Activated CD8-positive, alpha-beta memory T cell treated with anti-CD3 and anti-CD28 coated beads, Interleukin-2, amount 10 ng/mL, durations not matched to agents 7 days and 5 days (primary cell): ENCODE measurements at places on chromosomes 16 and 17. TPM values are rescaled to one million over a fixed set of nuclear protein-coding genes. Genes with fewer than 3 reads are reported as not detected.

The ABCA8 gene
- not detected for total RNA-seq

The TNFRSF13B gene
- total RNA-seq: not detected

The CAPNS2 gene
- total RNA-seq: not detected

The LRRC46 gene
- total RNA-seq: 0.14 TPM

GRCh38 chr16:17509194-17509593 lies 38.4 kb upstream of the XYLT1 start:
- peaks cover 27% of the 10 kb centered on the region for H3K27me3 ChIP-seq
- H3K4me1 ChIP-seq: no peaks in the 10 kb centered on the region
- no peak overlapping the region for H3K27ac ChIP-seq
- no peak overlapping the region for H3K4me3 ChIP-seq
- no peak for DNase-seq

GRCh38 chr17:40702271-40702670 lies 1.3 kb downstream of the KRT24 start:
- no peaks in the 10 kb centered on the region for H3K4me1 ChIP-seq
- H3K27me3 ChIP-seq: peaks cover 46% of the 10 kb centered on the region
- no peaks in the 10 kb centered on the region for H3K36me3 ChIP-seq
- no peak overlapping the region for H3K4me3 ChIP-seq
- no peak overlapping the region for H3K27ac ChIP-seq

DNA sequence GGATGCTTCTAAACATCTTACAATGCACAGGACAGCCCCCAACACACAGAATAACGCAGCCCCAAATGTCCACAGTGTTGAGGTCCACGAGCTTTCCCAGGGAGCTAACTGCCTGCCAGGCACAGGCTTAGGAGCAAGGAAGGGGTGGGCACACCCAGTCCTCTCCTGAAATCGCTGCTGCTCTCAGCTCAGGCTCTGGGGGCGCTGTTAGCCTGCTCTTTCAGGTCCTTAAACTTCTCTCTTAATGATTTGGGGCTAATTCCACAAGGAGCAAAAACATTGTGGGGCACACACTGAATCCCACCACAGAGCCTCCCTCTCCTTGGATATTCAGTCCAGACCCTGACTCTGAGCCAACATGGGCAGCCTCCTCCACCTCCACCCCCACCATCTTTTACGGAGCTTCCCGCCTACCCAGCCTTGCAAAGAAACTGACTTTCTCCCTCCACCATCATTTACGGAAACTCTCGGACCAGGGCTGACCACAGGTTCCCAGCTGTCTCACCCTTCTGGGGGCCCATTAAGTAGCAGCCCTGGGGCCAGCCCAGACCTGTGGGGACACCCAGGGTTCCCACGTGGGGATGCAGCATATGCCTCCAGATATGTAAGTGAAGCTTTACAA lies 1.1 kb downstream of the CD300H start:
- H3K4me3 ChIP-seq: no peak overlapping the region
- H3K27me3 ChIP-seq: peaks cover 43% of the 10 kb centered on the region
- H3K4me1 ChIP-seq: peaks cover 10% of the 10 kb centered on the region

GRCh38 chr16:68999114-68999513 lies 106.3 kb upstream of the HAS3 start:
- DNase-seq: no peak
- H3K36me3 ChIP-seq: peaks cover 33% of the 10 kb centered on the region
- H3K4me3 ChIP-seq: no peak overlapping the region
- H3K27me3 ChIP-seq: no peaks in the 10 kb centered on the region
- H3K27ac ChIP-seq: no peak overlapping the region

DNA sequence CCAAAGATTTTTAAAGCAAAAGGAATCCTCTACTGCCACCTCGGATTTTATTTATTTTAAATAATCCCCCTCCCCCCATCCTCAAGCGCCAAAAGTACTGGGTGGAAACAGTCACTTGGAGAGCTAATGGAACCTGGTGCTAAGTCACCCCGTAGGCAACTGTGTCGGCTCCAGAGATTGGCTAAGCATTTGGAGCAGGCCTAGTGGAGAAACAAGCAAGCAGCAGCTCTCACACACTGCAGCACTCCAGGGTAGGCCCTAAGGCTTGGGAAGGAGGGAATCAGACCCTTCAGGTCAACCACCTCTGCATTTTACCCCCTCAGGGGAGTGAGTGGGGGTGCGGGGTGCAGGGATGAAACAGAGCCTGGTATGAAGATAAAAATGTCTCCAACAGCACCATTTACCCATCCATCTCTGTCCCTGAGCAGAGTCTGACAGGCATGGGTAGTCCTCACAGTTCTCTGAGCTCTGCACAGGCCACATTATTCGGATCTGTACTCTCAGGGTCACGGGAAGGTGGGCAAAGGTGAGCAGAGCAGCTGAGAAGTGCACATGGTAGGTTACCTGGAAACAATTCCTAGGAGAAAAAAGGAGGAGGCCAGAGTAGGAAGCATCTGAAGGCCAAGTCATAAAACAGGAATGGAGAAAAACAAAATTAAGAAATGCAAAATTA lies 27.2 kb upstream of the STAC2 start:
- no peak overlapping the region for H3K27ac ChIP-seq
- H3K27me3 ChIP-seq: no peaks in the 10 kb centered on the region
- DNase-seq: no peak
- H3K4me3 ChIP-seq: no peak overlapping the region
- peaks cover 4% of the 10 kb centered on the region for H3K36me3 ChIP-seq
- H3K4me1 ChIP-seq: no peaks in the 10 kb centered on the region

DNA sequence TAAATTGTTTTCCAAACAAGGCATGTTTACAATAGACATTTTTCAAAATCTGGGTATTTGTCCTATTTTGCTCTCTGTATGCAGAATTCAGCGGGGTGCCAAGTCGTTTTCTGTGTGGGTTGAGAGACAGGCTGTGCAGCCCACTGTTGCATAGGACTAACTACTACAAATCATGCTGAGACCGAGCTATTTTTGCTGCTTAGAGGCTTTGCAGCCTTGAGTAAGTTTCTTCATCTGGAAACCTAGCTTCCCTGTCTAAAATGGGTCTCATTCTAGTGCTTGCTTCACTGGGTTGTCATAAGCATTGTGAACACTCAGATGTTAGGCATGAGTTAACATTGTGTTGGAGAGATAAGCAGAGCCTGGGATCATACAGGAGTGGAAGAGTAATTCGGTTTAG lies 1.3 kb downstream of the PRPSAP2 start:
- peak; percentile 36 for DNase-seq
- H3K27me3 ChIP-seq: no peaks in the 10 kb centered on the region
- peak overlapping the region; percentile 44 for H3K27ac ChIP-seq

DNA sequence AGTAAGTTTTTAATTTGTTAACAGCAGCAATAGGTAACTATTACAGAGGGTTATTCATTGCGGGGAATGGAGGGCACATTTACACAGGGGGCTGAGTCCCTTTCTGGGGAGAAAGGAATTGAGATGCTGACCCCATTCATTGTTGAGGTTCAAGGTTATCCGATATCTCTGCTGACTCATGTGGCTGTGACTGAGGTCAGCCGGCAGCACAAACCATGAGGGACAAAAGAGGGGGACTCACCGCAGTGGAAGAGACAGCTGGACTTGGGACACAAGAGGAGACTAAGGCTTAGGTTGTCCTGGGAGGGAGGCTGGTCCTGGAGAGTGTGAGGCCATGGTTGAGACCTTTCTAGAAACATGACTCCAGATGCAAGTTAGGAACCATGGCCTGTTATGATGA lies 119.1 kb upstream of the XYLT1 start:
- peak overlapping the region; percentile 5 for H3K27ac ChIP-seq
- H3K27me3 ChIP-seq: peaks cover 11% of the 10 kb centered on the region
- H3K36me3 ChIP-seq: peaks cover 4% of the 10 kb centered on the region
- peaks cover 19% of the 10 kb centered on the region for H3K4me1 ChIP-seq

DNA sequence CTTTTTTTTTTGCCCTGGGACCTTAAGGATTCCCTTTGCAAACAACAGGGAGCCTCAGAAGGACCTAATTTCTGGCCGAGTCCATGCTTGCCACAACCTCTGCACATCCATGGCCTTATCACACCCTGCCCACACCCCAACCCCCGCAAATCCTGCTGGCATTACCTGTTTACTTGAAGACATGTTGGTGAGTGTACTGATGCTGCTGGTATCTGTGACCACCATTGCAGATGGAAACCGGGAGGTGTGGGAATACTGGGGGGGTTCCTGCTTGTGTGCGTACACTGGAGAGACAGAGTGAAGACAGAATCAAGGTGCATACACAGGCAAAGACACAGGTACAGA lies 46.0 kb downstream of the HNF1B start:
- peaks cover 17% of the 10 kb centered on the region for H3K4me1 ChIP-seq
- no peak for DNase-seq
- H3K36me3 ChIP-seq: no peaks in the 10 kb centered on the region
- H3K27ac ChIP-seq: no peak overlapping the region
- no peak overlapping the region for H3K4me3 ChIP-seq

GRCh38 chr17:50464121-50464520 lies 4.6 kb downstream of the CHAD start:
- H3K4me3 ChIP-seq: no peak overlapping the region
- DNase-seq: no peak
- H3K36me3 ChIP-seq: no peaks in the 10 kb centered on the region
- no peak overlapping the region for H3K27ac ChIP-seq
- peaks cover 6% of the 10 kb centered on the region for H3K4me1 ChIP-seq

GRCh38 chr16:1152123-1152638 lies 725 bp upstream of the CACNA1H start:
- no peaks in the 10 kb centered on the region for H3K4me1 ChIP-seq
- H3K27ac ChIP-seq: no peak overlapping the region
- H3K36me3 ChIP-seq: no peaks in the 10 kb centered on the region
- H3K27me3 ChIP-seq: peaks cover 16% of the 10 kb centered on the region
- DNase-seq: no peak
